Neural progenitor cell (in vitro differentiated cells): ENCODE measurements at places on chromosomes 12 and 14.

- DNase-seq: no peak
Measured at GRCh38 chr12:104662203-104662602, 205.5 kb downstream of the CHST11 start.

DNA sequence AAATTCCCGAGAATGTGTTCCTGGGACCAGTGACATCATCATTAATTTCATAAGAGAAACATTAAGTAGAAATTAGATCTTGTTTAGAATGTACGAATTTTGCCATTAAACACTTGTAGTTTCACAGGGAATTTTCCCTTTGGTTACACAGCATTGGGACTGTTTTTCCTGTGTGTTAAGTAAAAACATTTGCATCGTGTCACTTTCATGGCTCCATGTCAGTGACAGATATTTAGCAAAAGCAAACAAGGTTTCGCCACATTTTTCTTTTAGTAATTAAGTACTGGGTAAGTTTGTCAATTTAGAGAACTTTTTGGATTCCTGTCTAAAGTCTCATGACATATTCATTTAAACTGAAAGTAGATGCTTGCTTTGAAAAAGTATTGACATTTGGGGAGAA, 45.5 kb upstream of the OVCH1 start:
- no peak for DNase-seq

DNA sequence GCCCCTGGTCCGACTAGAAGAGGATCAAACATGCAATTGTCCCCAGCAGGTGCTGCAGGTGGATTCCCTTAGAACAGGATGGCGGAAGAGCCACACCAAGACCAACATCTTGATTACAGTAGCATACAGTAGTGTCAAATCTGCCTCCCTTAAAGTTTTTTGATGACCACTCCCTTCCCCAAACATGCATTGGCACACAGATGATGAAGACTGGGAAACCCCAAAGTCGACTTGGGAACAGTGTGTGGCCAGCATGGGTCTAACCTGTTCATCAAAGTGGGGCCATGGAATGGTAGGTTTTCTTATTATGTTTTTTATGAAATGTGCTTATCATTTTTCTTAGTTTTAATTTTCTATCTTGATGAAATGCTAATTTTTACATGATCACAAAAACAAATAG, 8.8 kb downstream of the PLXNC1 start:
- DNase-seq: no peak

DNA sequence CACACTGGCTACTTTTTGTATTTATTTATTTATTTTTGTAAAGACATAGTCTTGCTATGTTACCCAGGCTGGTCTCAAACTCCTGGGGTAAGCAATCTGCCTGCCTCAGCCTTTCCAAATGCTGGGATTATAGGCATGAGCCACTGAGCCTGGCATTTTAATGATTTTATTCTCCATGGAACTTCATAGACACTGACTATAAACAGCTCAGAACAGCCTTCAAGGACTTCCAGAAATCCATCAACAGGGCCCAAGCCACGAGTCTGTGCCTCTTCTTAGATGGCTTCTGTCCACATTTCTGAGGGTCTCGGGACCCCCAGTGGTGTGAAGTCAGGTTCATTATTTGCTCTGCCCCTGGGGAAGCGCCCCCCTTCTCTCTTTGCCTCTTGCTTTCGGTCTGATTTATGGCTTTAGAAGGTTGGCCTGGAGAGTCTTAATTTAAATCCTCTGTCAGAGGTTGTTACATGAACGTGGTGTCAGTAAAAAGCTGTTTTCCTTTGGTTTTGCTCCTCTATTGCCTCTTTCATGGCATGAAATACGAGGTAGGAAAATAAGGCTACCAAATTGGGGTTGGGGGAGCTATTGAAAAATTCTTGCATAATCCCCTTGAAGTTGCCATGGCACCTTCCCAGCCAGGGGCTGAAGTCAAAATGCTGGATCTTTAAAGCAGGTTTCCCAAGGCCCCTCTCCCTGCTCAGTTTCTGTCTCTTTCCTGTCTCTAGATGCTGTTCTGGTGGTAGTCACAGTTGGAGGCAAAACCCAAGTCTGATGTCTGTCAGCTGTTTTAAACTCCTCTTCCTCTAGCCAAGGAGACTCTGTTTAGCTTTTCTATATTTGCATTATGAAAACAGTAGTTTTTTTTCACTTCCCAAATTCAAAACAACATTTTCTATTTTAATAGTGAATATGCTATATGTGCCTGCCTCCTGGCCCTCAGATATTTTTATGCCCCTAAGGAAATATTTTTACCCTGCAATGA, 129.4 kb downstream of the SMOC1 start:
- DNase-seq: no peak

GRCh38 chr14:49218436-49219092, 367.6 kb downstream of the RPS29 start:
- no peak for DNase-seq

- DNase-seq: no peak
Measured at GRCh38 chr14:72630374-72630773, 263.5 kb downstream of the DPF3 start.

GRCh38 chr12:2997989-2998670, 38.9 kb downstream of the TEAD4 start:
- DNase-seq: no peak

GRCh38 chr14:54659365-54659764, 92.4 kb downstream of the SAMD4A start:
- DNase-seq: no peak

- no peak for DNase-seq
Measured at GRCh38 chr12:58833853-58834252, 86.5 kb downstream of the LRIG3 start.

- DNase-seq: no peak
Measured at GRCh38 chr14:75522224-75522982, at the start of gene BATF. Gene BATF (plus strand): TSS chr14:75522469. CDS start chr14:75522683, 214 bp downstream.

DNA sequence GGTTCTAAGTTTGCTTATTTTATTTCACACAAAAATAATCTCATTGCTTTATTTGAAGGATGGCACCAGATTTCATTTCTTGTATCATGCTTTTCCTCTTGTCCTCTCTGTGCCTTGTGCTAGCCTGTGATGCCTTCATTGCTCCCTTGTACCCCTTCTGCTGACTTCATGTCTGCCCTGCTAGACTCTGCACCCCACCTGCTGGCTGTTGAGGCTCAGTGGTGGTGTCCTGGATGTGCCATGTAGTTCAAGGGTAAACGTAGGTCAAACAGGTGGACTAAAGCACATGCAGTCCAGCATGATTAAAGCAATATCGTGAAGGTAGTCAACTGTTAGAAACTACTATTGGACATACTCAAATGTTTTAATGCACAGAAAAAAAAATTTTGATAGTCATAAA, 21.6 kb downstream of the MRPS35 start:
- DNase-seq: no peak

- DNase-seq: no peak
Measured at GRCh38 chr12:12689647-12690300, 6.2 kb downstream of the GPR19 start.

- DNase-seq: no peak
Measured at GRCh38 chr12:91523831-91524230, 341.2 kb upstream of the DCN start.

DNA sequence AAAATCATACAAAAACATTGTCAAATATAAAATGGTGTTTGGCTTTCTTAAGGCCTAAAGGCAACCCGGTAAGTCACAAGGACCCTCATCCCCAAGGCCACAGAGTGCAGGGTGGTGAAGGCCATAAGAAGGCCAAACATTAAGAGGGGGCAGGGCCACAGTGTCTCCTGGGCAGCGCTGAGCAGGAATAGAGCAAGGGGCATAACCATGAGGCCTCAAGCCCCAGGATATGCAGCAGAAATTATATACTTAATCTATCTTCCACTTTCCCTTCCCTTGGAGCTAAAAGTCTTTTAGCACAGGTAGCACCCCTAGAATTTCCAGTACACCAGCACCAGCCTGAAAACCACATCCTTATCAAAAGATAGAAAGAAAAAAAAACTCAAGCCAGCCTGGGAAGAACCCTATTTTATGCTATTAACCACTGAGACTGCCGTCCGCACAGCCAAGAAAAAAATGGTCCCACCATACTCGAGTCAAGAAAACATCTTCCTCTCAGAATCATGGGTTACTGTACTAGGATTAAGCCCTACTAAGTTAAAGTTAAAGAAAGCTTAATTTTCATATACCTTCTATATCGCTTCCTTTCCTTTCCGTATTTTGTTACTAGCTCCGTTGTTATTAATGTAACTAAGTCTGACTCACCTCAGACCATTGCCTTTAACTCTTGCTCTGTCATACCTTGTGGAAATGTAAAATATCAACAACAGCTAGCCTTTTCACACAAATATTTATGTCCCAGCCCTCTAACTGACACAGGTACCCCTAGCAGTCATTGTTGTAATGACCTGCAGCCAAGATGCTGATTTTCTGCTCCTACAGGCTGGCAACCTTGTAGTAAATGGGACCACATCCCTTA, 20.1 kb downstream of the KLRK1 start:
- DNase-seq: no peak

DNA sequence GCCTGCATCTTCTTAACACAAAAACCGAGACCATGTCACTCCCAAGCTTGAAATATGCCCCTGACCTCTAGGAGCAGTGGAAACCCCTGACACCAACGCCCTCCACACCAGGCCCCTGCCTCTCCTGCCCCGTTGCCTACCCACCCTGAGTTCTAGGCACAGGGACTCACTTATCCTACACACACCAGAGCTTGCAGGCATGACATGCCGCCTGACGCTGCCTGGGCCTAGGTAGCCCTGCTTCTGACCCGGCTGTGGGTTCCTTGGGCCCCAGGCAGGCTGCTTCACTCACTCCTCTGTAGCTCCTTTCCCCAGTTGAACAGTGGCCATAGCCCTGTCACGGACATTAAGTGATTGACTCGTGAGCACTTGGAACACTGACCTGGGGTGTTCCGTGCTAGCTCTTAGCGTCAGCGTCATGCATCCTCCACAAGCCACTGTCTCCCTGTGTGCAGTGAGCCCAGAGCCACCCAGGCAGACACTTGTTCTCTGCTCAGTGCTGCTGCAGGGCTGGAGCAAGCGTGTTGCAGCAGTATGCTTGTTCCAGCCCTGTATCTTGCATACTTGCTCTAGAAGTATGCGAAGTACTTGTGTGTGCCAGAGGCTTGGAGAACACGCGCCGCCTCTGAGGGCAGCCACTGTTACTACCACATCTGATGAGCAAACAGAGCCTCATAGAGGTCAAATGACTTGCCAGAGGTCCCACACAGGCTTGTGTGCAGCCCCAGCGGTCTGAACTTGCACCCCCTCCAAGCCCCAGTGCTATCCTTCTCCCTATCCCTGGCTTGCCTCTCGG, 15.6 kb downstream of the OTUB2 start:
- no peak for DNase-seq

- no peak for DNase-seq
Measured at GRCh38 chr14:95006051-95006450, 151.3 kb downstream of the DICER1 start.

DNA sequence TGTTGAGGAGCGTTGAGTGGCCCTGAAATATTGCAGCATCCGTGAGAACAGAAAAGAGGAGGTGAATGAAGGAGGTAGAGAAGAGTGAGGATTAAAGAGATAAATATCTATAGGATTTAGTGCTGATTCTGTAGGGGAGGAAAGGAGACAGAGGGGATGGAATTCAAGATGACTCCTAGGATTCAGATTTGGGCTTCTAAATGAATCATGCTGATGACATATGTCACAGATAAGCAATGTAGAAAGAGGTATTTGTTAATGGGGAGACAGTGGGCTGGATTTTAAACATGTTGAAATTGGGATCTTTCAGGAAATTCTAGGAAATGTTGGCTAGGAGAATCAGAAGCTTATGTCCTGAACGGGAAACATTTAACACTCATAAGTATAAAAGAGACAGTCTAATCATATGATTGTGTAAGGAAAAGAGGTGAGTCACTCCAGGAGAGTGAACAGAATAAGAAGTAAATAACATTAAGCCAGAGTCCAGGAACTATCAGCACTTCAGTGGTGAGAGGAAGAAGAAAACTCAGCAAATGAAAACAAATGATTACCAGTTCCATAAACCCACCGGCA, 58.1 kb upstream of the DIO2 start:
- DNase-seq: no peak

GRCh38 chr12:25800101-25800500, 158.4 kb upstream of the RASSF8 start:
- DNase-seq: no peak

DNA sequence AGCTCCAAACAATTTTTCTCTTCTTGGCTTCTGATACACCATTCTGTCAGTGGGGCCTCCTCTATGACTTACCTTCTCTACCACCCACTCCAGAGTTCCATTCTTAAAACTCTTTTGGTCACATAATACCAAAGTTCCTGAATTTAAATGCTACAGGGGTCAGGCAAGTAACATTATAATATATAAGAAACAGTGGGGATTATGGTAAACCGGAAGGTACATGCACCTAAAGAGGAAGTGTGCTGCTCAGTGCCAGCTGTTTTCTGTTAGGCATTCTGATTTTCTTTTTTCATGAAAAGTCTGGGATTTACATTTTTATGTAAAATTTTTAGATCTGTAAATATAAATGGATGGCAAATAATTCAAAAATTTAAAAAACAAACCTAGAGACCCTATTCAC, 39.9 kb downstream of the SOS2 start:
- no peak for DNase-seq

GRCh38 chr14:90993792-90994191, 66.6 kb downstream of the RPS6KA5 start:
- no peak for DNase-seq
